ENCODE measurements at places on chromosomes 7 and 10.

- no peak for DNase-seq
Measured at GRCh38 chr10:95835911-95836310, 71.9 kb upstream of the CC2D2B start.

- DNase-seq = no peak
Measured at GRCh38 chr7:51680594-51681399, 364.2 kb upstream of the COBL start.

DNA sequence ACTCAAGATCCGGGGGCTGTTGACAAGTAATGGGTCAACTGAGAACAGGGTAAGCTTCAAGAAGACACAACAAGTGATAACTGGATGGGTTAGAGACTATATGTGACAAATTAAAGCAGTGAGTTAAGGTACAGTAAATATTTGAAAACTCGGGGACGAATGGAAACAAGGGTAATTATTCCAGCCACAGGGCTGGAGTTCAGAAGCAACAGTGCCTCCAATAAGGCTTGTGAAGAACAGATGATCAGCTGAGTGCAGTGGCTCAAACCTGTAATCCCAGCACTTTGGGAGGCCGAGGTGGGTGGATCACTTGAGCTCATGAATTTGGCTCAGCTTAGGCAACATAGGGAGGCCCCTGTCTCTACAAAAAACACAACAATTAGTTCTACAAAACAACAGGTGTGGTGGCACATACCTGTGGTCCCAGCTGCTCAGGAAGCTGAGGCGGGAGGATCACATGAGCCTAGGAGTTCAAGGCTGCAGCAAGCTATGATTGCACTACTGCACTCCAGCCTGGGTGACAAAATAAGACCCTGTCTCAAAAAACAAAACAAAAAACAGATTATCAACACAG lies 20.5 kb upstream of the DLD start:
- DNase-seq = no peak

GRCh38 chr7:92611735-92612134 lies 21.5 kb upstream of the FAM133B start:
- DNase-seq = no peak

DNA sequence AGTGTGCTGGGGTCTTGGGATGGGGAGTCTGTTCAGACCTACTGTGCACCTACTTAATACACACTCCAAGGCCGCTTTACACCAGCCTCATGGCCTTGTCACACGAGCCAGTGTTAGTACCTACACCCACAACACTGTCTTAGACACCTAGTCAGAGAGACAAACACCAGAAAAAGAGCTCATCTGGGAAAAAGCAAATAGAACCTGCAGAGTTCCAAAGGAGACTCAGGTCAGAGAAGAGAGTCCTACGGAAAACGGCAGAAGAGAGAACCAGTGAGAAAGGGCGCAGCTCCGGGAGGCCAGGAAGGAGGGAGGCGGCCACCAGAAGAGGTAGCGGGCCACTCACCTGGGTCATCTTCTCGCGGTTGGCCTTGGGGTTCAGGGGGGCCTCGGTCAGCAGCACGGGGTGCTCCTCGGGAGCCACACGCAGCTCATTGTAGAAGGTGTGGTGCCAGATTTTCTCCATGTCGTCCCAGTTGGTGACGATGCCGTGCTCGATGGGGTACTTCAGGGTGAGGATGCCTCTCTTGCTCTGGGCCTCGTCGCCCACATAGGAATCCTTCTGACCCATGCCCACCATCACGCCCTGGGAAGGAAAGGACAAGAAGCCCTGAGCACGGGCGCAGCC lies 105.3 kb upstream of the TNRC18 start:
- DNase-seq = no peak

DNA sequence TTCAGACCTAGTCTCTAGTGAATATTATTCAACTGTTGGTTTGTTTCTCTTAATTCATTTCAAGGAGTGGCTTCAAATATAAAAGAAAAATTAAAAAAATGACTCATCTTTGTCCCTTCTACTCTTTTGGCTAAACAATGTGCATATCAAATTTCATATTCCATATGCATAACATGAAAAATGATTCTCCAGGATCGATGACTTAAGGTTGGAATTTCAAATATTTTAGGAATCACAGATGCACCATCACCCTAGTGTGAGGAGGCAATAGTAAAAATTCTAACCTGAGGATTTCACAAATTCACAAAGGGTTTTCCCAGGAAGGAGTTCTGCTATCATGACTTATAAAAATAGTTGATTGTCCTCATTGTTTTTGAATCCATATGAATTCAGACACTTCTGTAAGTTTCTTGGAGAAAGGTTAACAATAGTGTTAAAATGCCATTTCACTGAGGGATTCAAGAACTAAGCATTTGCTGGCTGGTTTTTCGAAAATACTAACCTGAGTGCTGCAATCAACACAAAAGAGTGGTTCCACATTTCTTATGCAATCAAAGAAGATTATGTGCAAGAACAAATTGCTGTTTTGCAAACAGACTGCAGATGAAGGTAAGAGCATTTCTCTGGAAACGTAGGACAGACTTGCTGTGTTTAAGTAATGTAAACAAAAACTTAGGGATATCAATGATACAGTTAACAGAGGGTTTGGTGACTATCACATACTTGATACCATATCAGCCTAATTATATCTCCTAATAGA lies 547.5 kb upstream of the LRRTM3 start:
- DNase-seq = no peak

- no peak for DNase-seq
Measured at GRCh38 chr10:107611115-107611514, 446.6 kb upstream of the SORCS1 start.

- no peak for DNase-seq
Measured at GRCh38 chr7:110994028-110994967, 96.6 kb upstream of the LRRN3 start.

DNA sequence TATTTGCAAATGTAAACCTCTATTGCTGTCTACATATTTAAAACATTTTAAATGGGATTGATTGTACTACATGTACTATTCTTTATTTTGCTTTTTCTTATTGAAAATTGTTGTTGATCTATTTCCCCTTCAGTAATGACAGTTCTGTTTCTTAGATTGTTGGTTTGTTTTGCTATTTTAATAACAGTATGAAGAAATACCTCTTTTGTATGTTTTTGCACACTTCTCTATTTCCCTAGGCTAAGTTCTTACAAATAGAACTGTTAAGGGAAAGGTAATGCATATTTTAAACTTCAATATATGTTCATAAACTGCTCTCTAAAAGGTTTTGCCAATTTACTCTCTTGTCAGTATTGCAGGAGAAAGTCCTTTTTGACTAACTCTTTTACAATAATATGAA lies 195.0 kb upstream of the PRPS1L1 start:
- no peak for DNase-seq

DNA sequence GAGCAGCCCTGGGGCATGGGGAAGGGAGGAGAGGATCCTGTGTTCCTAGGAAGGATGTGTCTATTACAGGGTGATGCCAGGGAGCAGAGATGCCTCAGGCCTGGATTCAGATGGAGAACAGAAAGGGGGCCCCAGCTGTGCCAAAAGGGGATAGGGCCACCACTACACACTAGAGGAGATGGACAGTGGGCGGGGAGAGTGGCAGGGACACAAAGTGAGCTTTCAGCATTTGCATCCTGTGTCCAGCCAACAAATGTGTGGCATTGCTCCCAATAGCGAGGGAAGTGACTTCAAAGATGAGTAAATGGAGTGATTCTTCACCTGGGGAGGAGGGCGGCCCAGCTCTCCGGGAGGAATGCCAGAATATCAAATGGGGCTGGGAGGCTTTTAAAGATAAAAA lies 64.9 kb upstream of the WAPL start:
- DNase-seq = no peak

DNA sequence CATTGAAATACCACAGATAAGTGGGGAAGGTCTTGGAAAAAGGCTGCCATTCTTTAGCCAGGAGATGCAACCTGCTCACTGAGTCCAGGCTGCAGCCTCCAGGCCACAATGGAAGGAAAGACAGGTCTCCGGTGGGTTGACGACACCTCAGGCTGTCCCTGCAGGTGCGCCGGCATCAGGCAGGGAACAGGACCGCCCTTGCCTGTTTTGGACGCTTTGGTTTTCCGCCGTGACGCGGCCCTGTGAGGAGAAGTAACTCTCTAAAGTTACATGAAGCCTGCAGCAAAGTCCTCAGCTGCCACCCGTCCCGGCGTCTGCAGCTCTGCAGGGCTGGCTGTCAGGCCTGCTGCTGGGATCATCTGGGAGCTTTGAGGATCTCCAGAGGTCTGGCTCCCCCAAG lies 147.0 kb downstream of the WDR37 start:
- DNase-seq = no peak

- DNase-seq = no peak
Measured at GRCh38 chr10:31875608-31876007, 53.0 kb downstream of the ARHGAP12 start.

DNA sequence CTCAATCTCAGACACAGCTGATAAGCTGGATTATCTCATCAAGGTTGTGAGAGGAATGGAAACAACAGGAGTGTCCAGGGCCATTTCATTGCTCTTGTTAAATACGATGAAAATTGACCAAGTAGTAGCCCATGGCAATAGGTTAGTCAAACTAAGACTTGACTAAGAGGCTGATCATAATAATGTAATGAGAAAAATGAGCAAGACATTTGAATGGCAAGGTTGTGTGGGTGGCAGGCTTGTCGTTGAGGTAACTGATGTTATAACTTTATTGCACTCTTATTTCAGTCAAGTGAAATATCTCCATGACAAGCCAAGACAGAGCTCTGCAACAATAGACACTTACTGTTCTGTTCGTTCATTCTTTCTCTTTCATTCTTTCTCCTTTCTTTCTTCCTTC lies 532.0 kb downstream of the GATA3 start:
- DNase-seq = no peak

GRCh38 chr7:28144266-28144665 lies 36.3 kb downstream of the JAZF1 start:
- DNase-seq = no peak

- DNase-seq = no peak
Measured at GRCh38 chr7:144545330-144545729, 141.8 kb upstream of the NOBOX start.

- DNase-seq = no peak
Measured at GRCh38 chr10:119976421-119976820, 83.9 kb downstream of the SEC23IP start.

DNA sequence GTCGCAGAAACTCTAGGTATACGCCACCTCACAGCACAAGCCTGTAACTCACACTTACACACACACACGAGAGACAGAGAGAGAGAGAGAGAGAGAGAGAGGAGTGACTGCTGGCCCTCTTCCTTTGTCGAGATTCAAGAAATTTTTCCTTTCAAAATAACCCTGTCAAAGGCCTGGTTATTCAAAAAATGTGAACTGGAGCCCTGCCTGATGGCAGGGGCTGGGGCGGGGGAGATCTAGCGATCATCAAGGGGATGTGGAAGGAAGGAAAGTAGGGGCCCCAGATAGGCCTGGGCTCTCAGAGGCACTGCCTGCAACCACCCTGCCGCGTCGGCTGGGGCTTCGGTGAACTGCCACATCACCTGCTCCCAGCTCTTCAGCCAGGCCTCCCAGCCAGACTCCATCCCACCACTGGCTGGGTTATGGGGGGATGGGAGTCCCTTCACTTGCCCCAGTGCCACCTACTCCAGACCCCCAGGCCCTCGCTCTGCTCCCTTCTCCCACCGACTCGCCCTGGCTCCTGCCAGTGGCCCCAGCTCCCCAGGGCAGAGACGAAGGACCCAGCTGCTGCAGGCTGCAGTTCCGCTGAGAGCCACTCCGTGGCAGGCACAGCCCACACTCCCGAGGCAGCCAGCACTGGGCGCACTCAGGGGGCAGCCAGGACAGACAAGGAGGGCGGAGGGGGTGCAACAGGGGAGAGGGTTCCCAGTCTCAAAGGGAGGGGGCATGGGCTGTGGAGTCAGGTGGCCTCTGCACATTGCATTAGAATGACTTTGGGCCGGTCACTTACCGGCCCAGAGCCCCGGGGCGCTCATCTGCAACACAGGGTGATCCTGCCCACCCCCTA lies 15.3 kb downstream of the KCNH2 start:
- no peak for DNase-seq

DNA sequence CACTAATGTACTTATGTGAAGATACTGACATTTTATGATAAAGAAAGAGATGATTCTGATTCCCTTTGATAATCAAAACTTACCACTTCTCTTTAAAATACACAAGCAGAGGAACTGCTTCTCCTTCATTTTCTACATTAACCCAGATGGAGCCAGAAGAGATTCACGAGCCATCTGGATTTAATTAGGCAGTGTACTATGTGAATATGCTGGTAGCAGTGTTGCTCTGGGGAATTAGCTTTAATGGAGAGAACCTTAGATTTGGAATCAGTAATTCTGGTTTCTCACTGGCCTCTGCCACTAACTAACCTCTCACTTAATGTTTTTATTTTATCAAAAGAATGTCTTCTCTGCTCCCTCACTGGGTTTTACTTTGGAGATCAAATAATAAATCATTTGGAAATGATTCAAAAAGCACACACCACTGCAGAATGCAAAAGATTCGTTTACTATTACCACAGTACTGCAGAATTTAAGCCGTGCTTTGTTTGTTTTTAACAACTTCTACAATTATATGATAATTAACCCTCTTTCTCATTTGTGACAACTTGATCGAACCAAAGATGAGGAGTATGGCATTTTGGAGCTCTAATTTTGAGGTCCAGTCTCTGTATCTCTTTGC lies 77.5 kb upstream of the PHYHIPL start:
- DNase-seq = no peak

- no peak for DNase-seq
Measured at GRCh38 chr7:51013861-51014511, 231.3 kb upstream of the GRB10 start.

- DNase-seq = no peak
Measured at GRCh38 chr10:88313878-88314277, 269.2 kb downstream of the RNLS start.

DNA sequence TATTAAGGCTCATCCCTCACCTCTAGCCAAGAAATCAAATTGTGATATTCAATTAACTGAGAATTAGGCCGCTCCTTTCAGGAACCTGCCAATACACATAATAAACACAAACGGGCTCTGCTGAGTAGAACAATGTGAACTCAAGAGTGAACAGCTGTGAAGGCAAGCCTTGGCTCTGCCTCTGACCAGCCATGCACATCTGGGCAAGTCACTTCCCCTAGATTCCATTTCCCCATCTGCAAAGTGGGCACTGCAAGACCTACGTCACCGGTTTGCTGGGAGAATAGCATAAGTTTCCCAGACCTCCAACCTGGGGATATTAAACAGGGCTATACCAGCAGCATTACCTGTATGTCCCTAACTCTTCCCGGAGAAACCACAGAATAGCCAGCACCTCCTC lies 355.2 kb downstream of the TNS3 start:
- DNase-seq = no peak

GRCh38 chr7:157501581-157501980 lies 164.8 kb downstream of the DNAJB6 start:
- no peak for DNase-seq

DNA sequence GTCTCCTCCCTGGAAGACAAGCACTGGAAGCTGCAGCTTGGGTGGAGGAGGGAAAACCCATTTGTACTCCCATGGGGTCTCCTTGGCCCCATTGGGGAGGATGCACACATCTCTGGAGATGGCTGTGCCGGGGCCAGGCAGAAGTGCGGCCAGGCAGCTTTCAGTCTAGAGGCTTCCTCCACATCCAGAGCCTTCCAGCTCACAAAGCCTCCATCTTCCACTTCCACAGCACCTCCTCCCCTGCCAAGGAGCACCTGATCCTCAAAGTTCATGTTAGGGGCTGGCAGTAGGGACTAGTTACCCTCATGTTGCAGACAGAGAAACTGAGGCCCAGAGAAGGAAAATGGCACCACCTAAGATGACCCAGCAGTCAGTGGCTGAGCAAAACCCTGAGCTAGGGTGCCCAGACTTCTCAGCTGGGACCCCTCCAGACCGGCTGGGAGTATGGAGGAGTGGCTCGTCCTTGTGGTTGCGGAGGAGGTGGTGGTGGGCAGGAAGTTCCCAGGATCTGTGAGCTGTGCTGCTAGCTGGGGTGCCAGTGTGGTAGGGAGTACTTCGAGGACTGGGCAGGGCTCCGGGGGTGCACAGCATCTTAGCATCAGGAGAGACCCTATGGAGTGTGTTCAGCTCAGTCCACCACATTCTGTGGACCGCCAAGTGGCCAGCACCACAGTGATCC lies 44.2 kb downstream of the ADCYAP1R1 start:
- DNase-seq = no peak

Measured in stimulated activated CD8-positive, alpha-beta memory T cell treated with anti-CD3 and anti-CD28 coated beads, Interleukin-7, amount 100 ng/mL, for 1 hour (primary cell).